ENCODE measurements at places on chromosomes 3 and 15.

DNA sequence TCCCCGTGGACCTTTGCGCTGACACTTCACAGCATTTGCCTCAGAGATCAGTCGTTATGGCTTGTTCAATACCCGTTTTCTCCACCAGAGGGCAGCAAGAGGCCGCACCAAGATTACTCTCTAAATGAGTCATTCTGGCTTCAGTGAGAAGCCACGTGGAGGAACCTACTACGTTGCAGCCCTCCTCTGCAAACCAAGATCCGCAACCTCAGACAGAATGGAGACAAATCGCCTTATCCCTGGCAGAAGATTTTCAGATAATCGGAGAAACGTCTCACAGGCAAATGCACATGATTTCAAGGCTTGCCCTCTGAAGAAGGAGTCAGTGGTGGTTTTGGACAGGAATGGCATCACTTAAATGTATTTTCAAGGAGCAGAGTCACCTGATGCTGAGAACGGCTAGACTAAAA is 60.5 kb downstream of the GTPBP8 start:
- DNase-seq: peak; percentile 90

DNA sequence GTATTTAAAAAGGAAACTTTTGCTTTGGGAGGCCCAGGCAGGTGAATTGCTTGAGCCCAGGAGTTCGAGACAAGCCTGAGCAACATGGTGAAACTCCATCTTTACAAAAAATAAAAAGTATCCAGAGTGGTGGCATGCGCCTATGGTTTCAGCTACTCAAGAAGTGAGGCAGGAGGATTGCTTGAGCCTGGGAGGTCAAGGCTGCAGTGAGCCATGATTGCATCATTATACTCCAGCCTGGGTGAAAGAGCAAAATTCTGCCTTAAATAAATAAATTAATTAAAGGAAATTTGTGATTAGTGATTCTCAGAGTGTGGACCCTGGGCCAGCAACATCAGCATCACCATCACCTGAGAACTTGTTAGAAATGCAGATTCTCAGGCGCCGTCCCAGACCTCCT is 9.9 kb upstream of the COMMD4 start:
- no peak for DNase-seq

DNA sequence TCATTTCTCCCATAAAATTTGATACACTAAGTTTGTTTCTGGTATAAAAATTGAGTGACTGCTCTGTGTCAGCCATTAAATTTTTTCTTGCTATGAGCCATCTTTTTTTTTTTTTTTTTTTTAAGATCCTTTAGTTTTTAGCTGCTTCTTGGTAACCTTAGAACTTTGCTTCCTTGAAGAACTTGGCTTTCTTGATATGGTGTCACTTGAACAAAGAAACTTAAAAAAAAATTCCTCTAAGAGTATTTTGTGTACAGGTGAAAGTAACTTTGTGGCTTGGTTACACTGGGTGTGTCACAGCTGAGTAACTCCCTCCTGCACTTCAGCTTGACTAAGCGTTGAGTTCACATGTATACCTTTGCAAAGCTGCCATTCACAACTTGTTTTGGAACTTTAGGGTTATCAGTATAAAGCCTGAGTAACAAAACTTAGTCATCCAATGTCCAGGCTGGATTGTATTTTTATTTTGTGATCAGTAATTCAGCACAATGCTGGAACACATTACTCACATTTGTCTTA is 6.5 kb downstream of the CHD2 start:
- no peak for DNase-seq

DNA sequence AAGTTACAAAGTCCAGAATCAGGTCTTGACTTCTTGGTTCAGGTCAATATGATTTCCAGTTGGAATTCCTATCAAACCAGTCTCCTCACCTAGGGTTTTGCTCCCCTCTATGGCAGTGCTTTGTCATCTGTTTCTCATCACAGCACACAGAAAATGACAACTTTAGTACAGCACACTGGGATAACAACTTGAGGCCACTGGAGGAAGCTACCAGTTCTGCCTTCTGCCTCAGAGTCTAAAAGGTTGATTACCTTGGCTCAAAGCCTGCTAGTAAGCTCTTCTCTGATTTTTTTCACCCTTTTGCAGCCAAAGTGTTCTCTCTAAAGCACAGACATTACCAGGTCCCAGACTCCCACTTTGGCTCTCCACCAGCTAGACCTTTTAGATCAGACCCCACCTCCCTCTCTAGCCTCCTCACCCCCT is 24.8 kb upstream of the TRIM59 start:
- no peak for DNase-seq

GRCh38 chr15:64696481-64696880 is 78.9 kb downstream of the RBPMS2 start:
- no peak for DNase-seq

GRCh38 chr3:25455441-25456132 is 27.5 kb downstream of the RARB start:
- no peak for DNase-seq

DNA sequence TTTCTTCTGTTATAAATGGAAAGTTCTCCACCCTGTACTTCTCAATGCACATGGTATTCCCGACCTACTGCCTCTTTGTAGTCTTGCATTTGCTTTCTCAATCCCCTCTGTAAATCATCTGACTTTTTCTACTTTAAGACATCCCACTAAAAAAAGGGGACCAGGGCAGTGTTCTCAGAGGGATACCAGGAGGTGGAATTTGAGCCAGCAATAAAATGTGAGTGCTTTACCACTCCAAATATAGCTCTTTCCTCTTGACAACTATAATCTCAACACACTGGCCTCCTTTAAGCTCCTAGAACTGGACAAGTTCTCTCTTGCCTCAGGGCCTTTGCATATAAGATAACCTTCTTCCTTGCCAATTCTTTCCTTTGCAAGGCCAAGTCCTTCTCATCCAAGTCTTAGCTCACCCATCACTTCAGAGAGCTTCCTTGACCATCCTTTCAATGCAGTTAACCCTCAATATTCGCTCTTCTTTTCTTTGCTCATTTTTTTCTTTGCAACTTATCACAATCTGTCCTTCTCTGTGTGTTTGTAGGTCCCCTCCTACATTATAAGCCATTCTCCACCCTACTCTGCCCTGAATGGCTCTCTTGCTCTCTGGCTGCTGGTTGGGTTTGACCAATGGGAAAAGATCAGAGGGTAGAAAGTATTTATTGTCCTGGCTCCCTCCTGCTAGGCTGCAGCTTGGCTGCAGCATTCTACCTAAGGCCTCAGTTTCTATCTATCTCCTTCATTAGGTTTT is 93.4 kb downstream of the PRICKLE2 start:
- DNase-seq: no peak

GRCh38 chr15:63967616-63968015 is 78.7 kb downstream of the DAPK2 start:
- no peak for DNase-seq

DNA sequence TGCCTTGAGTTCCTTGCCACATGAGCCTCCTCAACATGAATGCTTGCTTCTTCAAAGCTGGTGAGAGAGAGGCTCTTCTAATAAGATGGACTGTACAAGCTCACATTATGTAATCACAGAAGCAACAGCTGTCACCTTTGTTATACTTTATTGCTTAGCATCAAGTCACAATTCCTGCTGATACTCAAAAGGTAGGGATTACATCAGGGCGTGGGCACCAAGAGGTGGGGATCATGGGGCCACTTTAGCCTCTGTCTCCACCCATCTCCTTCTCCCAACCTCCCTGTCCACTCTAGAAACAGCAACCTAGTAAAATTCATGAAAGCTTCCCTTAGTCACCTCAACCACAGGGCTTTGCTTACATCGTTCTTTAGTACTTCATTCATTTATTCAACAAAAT is 95.9 kb downstream of the FAM43A start:
- DNase-seq: no peak

DNA sequence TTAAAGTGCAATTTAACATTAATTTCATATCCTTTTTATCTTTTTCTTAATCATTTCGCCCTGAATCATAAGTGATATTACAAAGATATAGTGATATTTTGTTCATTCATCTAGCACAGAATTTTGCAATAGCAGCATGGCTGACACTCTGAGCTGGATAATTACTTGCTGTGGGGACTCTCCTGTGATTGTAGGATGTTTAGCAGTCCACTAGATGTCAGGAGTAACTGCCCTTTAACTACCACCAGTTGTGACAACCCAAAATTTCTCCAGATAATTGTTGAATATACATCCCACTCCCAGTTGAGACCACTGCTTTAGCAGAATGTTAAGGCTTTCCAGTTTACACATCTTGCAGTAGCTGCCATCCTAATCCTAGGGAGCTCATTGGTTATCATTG is 196.8 kb upstream of the MBNL1 start:
- DNase-seq: no peak

DNA sequence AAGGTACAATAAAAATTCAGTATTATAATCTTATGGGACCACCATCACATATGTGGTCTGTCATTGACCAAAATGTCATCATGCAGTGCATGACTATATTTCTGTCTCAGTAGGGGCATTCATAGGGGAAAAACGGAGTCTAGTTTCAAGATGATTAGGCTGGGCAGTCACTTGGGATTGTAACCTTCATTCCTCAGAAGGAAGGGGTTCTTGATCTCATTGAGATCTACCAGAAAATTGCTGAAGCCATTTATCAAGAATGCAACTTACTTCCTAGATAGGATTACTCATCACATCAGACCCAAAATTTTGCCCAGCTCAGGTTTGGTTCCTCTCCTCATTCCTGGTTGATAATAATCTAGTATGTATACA is 37.3 kb downstream of the BTD start:
- no peak for DNase-seq

- no peak for DNase-seq
Observed at GRCh38 chr3:37216597-37217097, 42.3 kb upstream of the LRRFIP2 start.

DNA sequence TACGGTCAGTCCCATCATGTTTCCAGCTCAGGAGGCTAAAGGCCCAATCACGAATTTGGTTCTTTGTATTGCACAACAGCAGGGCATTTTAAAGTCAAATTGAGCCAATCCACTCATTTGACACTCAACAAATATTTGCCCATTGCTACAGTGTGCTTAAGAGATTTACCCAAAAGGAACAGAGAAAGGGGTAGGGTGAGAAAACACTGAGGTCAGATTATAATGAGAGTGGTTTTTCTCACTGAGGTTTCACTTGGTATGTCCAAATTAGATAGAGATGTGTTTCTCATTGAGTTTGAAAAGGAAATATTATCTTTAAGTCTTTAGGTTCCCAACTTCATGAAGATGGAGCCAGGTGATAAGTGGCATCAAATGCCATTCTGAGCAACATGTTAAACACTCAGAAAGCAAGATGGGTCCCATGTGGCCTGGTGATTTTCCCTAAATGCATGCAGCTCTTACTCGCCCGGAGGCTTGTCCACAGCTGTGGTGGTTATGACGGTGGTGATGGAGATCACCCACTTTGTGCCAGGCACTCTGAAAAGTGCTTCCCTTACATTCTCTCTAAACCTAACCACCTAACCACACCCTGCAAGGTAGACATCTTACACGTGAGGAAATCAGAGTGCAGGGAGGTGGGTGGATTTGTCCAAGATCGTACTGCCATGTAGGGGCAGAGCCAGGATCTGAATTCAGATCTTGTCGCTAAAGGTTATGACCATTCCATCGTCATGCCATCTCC is 31.2 kb upstream of the USP3 start:
- no peak for DNase-seq

DNA sequence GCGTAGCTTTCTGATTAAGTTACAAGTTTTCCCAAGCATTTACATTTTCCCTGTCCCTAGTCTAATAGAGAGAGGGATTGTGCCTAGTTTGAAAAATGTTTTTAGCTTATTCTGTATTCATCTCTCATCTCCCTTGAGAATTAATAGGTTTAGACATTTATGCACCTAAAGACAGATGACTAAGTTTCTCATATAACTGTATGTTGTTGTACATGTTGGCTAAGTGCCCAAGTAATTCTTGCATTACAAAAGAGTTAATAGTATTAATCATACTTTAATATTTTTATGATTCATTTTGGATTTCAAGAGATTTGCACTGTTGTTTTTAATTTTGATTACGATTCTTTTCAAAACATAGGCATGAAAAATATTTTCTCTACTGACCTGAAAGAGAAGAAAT is 109.0 kb upstream of the TBL1XR1 start:
- no peak for DNase-seq

GRCh38 chr3:56702490-56703315 is 19.6 kb upstream of the TASOR start:
- no peak for DNase-seq

DNA sequence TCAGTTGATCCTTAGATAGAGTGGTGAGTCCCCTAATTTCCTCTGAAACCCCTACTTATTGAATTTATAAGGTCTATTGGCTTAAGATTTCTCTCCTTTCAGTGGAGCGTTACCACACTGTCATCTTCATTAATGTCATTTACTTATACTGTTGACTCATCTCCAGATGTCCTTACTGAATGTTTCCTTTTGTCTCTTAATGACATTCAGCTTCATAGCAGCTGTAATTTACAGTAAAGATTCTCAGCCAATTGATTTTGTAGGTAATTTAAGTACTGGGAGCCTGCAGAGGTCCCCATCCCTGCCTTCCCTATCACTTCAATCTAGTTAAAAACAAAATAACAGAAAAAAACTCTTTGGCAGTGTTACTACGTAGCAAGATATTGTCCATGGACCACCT is 18.8 kb downstream of the STX19 start:
- DNase-seq: no peak

GRCh38 chr15:47861111-47861903 is 144.0 kb downstream of the SEMA6D start:
- DNase-seq: no peak

DNA sequence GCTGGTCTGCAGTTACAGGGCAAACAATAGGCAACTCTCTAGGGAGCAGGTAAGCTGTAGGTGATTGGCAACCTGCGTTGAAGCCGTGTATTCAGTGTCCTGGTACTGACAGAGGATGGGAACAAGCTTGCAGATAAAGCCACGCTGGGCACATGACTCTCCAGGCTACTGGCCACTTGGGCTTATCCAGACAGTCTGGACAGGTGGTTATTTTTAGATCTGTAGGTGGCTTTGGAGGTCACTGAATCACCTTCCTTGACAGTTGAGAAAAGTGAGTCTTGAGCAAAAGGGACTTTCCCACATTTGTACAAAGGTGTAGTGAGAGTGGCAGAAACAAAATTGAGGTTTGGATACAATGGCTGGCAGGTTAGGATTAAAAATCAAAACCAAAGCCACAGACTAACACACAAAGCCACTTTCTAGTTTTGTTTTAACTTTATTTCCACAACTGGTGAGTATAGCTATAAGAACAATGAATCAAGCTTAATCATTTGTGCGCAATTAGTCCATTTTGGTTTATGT is 22.3 kb upstream of the IL1RAP start:
- no peak for DNase-seq

DNA sequence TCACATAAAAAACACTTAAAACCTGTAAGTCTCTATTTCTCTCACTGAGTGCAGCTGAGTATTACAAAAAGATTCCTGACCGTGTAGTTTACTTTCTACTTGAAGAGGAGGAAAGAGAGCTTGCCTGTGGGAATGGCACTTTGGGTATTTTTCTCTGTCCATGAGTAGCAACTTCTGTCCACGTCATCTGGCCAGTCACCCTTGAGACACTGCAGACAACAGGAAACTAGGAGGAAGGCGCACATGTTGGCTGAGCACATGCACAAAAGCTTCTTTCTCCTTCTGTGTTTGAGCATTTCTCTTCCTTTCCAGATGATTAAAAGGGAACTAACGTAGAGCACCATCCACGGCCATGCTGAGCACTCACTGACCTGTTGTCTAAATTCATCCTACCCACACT is 19.7 kb downstream of the STARD5 start:
- DNase-seq: no peak
